Stimulated activated CD8-positive, alpha-beta memory T cell treated with anti-CD3 and anti-CD28 coated beads, Interleukin-7, amount 100 ng/mL, for 4 hours (primary cell): ENCODE measurements at places on chromosomes 11 and 22.

GRCh38 chr11:99537681-99538080 lies 516.9 kb downstream of the CNTN5 start:
- DNase-seq, result no peak

DNA sequence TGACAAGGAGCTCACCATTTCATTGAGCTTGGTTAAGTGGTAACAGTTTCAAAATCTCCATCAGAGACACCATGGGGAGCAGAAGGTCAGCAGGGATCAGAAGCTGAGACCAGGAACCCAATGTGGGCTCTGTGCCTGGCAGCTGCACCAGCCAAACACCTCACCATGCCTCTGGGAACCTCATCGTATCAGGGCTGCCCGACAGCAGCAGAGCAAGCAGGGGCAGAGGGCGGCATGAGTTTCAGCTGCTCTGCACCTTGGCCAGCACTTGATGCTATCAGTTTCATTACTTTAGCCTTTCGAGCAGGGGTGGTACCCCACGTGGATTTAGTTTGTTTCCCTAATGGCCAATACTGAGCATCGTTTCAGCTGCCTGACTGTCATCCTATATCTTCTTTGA lies 77.8 kb downstream of the DGCR2 start:
- DNase-seq, result no peak

GRCh38 chr11:26904132-26904531 lies 89.8 kb upstream of the FIBIN start:
- DNase-seq, result no peak

- DNase-seq, result no peak
Measured at GRCh38 chr22:26615149-26615548, 2.7 kb downstream of the CRYBB1 start.

DNA sequence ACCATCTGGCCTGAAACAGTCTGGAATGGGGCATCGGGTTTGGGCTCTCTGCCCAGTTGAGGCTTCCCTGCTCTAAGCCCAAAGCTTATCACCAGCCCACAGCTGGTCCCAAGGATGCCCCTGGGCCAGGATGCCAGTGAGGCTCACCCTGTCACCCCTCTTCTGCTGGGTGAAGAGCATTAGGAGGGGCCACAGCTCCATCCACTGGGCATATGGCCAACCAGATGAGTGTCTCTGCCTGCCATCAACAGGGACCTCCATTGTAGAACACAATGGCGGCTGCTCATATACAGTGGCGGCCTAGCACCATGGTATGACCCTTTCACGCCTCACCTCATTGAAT lies 5.6 kb downstream of the CHST1 start:
- no peak for DNase-seq

DNA sequence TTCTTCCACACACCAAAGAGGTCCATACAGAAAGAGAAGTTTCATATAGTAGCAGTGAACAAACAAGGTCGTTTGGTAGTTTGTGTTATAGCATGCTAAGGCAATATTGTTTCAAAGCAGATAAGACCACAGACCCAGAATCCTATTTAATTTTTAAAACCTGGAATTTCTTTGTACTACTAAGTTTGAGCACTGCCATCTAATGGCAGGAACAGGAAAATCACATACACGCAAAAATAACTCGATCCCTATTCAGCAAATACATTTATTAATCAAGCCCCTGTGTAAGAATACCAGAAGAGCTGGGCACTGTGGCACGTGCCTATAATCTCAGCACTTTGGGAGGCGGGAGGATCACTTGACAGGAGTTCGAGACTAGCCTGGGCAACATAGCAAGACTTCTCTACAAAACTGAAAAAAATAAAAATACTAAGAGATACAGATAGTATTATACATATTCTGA lies 2.9 kb upstream of the BTBD10 start:
- no peak for DNase-seq

- no peak for DNase-seq
Measured at GRCh38 chr11:94423507-94423906, 22.3 kb upstream of the GPR83 start.

GRCh38 chr11:19185516-19186052 lies 16.2 kb downstream of the CSRP3 start:
- DNase-seq, result no peak

- no peak for DNase-seq
Measured at GRCh38 chr22:41405588-41405987, 23.8 kb downstream of the TEF start.

DNA sequence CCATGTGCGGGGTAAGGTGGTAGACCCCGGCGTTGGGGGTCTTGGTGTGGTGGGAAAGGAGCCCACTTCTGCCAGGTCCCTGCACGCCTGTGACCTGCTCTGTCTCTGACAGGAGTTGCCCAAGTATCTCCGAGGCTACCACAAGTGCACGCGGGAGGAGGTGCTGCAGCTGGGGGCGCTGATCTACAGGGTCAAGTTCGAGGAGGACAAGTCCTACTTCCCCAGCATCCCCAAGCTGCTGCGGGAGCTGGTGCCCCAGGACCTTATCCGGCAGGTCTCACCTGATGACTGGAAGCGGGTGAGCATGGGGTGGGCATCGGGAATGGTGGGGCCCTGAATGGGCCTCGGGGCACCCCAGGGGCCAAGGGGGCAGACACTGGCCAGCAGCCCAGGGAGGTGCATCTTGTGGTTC lies 83.0 kb downstream of the MYO7A start:
- no peak for DNase-seq
